ENCODE measurements at places on chromosomes 2 and 18.

DNA sequence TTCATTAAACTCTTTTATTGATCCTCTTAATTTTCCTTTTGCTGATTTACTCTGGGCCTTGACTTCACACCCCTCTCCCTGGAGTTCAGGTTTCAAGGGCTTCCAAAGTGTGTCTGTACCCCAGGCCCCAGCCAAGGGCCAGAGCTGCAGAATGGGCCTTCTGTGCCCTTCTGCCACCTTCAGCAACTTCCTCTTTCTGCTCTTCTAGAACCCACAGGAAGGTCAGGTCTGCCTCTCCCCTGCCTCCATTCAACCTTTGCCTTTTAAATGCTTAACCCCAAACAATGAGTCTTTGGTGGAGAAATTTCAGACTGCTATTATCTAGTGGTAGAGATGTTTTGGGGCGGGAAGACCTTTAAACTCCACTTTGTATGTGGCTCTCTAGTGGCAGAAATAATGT, 63.1 kb downstream of the TSN start:
- DNase-seq, result no peak

GRCh38 chr2:69034845-69035244, 21.9 kb downstream of the ANTXR1 start:
- no peak for DNase-seq

DNA sequence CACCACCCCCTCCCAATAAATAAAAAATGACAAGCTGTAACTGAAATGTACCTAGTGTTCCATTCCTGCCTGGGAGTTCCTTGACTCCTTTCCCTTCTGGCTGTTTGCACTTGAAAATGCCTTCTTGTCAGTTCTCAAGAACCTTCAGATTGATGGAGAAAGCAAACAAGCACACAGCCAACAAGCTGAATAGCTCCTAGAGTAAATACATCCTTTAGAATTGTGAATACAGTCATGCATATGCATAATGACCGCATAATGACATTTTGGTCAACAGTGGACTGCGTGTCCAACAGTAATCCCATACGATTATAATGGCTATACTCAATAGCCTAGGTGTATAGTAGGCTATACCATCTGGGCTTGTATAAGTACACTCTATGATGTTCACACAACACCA, 97.0 kb downstream of the LYPD6 start:
- no peak for DNase-seq

GRCh38 chr18:32438173-32438572, 32.5 kb downstream of the GAREM1 start:
- DNase-seq, result no peak

GRCh38 chr18:11521853-11522252, 87.5 kb upstream of the SLC35G4 start:
- no peak for DNase-seq

DNA sequence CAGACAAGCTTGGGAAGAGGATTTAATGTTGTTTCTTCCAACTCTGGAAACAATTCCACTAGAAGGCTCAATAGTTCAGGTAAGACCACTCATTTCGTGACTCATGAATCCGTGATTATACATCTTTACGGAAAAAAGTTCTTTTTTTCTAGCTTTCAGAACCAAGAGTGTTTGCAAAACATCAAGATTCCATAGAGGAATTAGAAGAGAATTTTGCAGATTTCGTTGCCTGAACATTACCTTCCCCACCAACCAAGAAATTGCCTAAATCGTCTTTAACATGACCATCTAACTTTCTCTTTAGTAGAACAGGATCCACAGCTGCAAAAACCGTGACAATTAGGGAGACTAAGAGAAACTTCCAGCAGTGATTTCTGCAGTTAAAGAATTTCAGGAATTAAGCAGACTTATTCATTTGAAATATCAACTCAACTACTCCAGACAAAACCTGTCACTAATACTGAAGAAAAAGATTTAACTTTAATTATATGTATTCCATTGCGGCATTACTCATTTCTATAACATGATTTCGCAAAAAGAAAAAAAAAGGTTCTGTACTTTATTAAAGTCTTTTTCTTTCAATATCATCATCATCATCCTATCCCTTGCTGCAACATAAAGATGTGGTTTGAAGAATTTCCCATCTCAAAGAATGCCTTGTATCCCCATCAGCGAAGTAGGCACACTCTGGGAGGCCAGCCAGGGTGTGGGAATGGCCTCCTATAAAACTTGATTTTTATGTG, 1.9 kb upstream of the NAB1 start:
- DNase-seq, result no peak

GRCh38 chr2:179671043-179671981, 190.1 kb downstream of the ZNF385B start:
- no peak for DNase-seq

GRCh38 chr18:8208716-8209115, 400.5 kb upstream of the RAB12 start:
- DNase-seq, result no peak

DNA sequence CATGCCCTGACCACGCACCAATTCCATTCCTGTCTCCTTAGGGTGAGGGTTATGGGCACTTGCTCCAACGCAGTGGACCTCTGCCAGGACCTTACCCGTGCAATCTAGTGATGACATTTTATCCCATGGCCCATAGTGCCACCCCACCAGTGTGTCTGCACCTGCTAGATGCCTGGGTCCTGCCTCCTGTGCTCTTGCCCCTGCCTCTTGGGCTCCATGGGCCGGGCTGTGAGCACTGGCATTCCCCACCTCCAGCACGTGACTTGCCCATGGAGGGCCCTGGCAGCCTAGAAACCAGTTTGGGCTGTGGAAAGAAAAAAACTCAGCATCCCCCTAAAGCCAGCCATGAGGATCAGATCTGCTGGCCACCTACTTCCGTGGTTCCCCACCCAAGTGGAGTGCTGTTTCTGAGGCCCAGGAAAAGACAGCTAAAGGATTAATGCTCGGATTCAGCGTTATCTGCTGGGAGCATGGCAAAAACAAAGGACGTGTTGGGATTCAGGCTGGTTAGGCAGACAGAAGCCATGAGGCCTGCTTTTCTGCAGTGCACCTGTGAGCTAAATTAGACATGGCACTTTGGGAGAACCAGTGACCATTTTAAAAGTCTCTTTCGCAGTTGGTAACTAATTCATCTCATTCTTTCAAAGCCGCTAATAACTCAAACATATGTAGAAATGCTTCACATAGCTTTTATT, 129.2 kb downstream of the ALPK2 start:
- no peak for DNase-seq

DNA sequence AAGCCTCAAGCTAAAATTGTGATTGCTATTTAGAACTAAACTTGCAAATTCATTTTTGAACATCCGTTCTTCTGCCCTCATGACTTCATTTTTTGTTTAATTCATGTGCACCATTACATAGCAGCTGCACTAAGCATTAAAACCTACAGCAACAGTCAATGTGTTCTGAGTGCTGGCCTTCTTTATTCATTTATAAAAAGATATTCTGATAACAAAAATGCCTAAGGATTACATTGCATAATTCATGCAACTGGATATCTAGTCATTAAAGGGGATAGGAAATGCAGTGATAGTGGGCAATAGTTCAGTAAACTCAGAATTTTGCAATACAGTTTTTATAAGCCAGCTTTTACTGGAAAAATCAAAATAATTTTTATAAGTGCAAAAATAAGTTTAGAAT, 294.4 kb upstream of the EPC2 start:
- no peak for DNase-seq

All from left kidney (tissue), 8 donors.